ENCODE measurements at places on chromosomes 13 and 19.

DNA sequence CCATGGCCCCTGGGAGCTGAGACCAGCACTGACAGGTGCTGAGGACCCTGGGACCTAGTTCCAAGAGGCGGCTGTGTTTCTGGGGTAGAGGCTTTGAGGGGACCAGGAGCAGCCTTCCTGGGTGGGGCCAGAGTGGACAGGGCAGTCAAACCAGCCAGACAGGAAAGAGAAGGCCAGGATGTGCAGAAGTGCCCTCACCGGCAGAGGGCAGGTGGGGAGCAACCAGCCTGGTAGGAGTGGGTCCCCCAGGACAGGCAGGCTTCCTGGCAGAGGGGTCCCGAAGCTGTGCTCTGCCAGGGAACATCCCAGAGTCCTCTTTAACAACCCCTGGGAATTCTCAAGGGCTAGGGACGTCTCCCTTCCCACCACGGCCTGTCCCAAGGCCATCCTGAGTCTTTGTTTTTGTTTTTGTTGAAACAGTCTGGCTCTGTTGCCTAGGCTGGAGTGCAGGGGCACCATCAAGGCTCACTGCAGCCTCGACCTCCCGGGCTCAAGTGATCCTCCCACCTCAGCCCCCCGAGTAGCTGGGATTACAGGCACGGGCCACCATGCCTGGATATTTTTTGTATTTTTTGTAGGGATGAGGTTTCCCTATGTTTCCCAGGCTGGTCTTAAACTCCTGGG is 3.0 kb upstream of the HIPK4 start:
- no peak for DNase-seq

DNA sequence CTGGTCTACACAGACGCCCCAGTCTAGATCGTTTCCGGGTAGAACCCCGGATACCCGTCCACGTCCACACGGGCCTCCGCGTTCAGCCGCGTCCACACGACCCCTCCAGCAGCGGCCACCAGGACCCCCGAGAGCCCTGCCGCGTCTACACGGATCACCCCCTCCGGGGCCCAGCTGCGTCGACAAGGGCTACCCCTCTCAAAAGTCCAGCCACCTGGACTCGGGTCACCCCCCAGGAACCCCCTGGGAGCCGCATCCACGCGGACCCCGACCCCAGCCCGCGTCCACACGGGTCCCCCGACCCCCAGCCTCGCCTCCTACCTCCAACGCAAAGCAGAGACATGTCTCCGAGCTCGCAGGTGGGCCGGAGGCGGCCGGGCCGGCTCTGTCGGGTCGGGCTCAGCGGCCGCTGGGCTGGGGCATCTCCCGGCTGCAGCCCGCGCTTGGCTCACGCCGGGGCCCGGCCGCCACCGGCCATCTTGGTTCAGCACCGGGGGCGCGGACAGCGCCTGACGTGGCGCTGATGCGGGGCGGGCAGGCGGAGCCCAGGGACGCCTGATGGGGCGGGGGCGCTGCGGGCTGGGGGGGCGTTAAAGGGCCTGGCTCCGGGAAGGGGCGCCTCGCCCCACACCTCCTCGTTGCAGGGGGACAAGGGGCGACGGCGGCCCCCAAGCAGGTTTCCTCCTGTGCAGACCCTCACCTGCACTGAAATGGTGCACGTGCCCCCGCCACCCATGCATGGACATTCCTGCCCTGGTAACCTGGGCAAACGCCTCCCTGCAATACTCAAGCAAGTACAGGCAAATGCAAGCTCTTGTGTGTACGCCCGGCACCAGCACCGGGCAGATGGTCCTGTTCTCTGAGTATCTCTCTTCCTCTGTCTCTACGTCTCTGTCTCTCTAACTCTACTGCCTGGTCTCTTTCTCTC is at the start of gene UNC13A:
Gene UNC13A (minus strand): TSS at position 498 of the 928 bp plus-strand sequence. CDS start 155 bp downstream, at position 343.
- peak; percentile 82 for DNase-seq

DNA sequence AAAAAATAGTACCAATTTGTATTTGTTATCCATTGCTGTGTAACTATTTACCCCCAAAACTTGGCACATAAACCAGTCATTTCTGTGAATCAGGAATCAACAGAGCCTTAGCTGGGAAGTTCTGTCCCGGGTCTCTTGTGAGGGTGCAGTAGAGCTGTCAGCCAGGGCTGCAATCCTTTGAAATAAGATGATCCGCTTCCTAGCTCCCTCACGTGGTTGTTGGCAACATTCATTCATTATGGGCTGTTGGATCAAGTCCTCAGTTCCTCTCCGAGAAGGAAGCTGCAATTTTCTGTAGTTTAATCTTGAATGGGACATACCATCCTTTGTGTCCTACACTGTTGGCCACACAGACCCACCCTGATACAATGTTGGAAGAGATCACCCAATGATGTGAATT is 277.2 kb downstream of the SUCLA2 start:
- no peak for DNase-seq

- DNase-seq = peak; percentile 16
These were observed 18.2 kb upstream of the ZNF543 start for GRCh38 chr19:57302020-57302465.

DNA sequence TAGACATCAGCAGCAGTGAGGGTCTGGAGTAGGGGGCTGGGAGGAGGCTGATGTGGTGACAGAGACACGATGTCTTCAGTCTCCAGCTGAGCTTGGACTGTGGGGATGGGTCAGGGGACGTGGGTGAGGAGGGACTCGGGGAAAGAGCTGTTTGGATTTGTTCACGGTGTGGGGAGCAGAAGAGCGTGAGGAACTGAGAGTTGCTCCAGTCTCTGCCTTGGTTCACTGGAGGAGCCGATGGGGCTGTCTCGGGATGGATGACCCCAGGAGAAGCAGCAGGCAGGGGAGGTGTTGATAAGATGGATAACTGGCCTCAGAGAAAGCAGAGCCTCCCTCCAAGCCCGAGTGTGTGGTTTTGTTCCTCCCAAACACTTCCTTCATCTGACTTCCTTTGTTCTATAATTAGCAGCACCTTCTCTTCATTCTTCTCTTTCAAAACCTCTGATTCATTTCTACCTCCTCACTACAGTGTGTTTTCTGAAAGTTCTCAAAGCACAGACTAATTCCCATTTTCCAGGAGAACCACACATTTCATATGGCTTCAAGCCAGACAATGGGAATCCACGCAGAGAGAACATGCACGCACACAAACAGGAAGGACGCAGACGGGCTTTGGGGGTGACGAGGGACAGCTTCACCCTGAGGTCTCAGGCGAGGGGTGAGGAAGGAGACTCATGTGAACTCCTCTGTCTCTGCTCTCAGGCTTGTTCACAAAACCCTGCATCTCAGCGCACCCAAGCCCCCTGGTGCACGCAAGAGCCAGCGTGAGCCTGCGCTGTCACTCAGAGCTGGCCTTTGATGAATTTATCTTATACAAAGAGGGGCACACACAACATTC is 18.6 kb downstream of the LAIR2 start:
- peak; percentile 11 for DNase-seq

DNA sequence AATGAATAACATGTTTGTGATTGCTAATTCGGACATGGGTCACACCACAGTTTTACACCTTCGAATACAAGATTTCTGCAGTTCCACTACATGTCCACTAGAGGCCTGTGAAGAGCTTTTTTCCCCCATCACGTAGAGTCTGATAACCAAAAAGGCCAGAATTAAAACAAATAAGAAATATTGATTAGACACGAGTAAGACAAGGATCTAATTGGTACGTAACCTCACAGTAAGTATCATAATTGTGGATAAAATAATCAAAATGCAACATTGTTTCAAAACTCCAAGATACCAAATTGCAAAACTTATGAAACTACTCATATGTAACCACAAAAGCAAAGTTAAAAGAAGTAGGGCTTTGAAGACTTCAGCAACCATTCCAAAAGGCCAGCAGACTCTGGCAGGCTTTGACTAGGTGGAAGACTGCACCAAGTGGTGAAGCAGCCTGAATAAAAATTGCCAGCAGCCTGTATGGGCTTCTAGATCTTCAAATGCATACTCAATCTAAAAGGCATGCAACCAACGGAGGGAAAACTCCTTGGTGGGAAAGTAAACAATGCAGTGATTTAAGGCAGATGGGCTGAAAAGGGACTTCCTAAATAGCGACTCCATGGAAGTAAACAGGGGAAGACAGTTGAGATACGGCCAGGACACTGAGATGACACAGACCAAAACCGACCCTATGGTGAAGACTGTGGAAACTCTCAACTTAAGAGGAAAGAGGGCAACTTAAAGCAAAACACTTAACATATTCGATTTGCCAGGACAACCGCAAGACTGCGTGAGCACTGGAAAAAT is 56.7 kb downstream of the STARD13 start:
- peak; percentile 77 for DNase-seq

DNA sequence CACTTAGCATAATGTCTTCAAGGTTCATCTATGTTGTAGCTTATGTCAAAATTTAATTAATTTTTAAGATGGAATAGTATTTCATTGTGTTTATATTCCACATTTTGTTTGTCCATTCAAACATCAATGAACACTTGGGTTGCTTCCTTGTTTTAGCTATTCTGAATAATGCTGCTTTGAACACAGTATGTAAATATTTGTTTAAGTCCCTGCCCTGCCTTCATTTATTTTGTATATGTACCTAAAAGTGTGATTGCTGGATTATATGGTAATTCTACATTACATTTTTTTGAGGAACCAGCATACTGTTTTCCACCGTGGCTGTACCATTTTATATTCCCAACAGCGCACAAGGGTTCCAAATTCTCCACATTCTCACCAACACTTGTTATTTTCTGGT is 17.6 kb upstream of the SUCLA2 start:
- no peak for DNase-seq

GRCh38 chr13:50208826-50209335 is 193.6 kb downstream of the KCNRG start:
- DNase-seq = peak; percentile 82

DNA sequence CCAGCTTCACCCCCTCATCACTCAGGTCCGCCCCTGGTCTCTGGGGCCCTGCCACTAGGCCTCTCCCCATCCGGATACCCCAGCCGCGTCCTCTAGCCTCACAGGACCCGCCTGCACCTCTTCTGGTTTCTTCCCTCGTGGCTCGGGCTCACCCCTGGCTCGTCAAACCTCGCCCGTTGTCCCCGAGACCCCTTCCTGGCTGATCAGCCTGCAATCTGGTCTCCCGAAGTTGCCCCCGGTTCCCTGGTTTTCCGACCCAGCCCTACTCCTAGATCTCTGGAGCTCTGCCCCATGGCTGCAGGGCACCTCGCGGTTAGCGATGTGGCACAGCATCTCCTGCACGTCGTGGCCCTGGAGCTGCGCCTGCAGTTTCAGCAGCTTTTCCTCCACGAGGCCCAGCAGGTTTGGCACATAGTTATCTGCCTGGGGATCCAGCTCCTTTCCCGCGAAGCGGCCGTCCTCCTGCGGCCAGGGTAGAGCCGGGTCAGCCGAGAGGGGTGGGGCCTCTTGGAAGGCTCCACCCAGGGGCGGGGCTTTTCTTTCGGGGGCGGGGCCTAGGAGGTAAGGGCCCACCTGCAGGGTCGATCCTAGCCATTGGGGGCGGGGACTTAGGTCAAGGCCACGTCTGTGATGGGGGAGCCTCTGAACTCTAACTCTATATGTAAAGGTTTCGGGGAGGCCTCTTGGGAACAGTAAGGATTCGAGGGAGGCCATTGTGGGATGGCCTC is 2.4 kb upstream of the RGL3 start:
- peak; percentile 48 for DNase-seq

DNA sequence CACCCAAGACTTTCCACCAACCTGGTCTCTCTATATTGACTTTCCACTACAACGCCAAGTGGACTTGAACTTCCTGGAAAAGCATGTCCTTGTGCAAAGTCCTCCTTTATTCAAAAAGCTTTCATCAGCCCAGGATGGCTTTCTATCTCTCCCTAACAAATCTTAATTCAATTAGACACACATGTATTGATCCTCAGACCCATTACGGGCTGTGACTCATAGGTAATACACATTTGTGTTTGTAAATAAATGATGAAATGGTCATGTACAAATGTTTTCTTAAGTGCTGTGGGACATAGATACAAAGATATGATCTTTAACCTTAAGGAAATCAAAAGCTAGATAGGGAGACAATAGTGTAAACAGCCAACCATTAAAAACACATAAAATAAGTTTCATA is 1189.7 kb downstream of the EFNB2 start:
- DNase-seq = no peak

- no peak for DNase-seq
These were observed 51.5 kb downstream of the BICRA start for GRCh38 chr19:47660435-47660832.

- DNase-seq = no peak
These were observed 30.1 kb downstream of the CELF5 start for GRCh38 chr19:3254520-3254919.

- peak; percentile 74 for DNase-seq
These were observed 96.3 kb downstream of the VWA8 start for GRCh38 chr13:41864658-41865057.

DNA sequence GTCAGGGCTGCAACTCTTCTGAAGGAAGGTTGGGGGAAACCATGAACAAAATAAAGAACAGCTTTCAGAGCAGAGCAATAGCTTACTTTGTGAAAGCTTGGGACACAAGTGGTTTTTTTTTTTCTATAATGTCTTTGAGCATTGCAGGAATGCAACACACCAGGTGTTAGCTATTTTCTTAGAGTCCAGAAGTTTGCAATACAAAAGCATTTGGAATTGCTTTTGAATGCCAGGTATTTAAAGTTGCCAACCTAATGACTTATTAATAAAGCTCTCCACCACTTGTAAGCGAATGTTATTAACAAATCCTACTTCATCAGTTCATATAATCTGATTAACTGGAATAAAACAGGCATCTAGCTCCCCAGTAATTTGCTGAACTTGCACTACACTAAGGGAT is 172.6 kb downstream of the NUFIP1 start:
- DNase-seq = no peak

- no peak for DNase-seq
These were observed 3.7 kb upstream of the CREB3L3 start for GRCh38 chr19:4149518-4150288.

GRCh38 chr19:6070207-6070681 is 40.1 kb downstream of the RFX2 start:
- no peak for DNase-seq

- no peak for DNase-seq
These were observed 1.9 kb upstream of the KLK8 start for GRCh38 chr19:51003316-51003715.

DNA sequence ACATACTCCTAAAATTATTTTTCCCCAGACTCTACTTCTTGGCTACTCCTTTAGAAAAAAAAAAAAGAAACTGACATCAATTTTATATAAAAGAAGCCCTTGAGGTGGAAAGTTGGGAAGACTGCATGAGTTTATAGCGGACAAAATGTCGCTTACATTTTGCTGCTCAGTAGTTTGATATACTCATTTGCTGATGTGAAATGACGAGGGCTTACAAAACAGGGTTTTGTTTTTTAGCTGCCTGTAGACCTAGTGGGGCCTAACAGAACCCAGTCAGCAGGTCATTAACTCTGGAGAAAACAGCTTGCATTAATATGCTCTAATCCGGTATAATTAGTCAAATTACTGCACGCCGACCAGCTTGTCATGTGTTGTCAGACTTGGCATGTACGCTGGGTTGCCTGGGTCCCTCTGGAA is 37.6 kb upstream of the MAB21L1 start:
- no peak for DNase-seq

- peak; percentile 0 for DNase-seq
These were observed 2494.9 kb upstream of the PCDH20 start for GRCh38 chr13:63910511-63910910.

GRCh38 chr13:73616861-73617260 is 517.3 kb downstream of the KLF12 start:
- DNase-seq = peak; percentile 71

Data from hematopoietic multipotent progenitor cell treated with erythropoietin and hydrocortisone succinate and interleukin-3 and kit ligand, for 4 days (in vitro differentiated cells).